HepG2 (cell line): ENCODE measurements at places on chromosomes 13 and 19. TPM values are rescaled to one million over a fixed set of nuclear protein-coding genes. Genes with fewer than 3 reads are reported as not detected.

DNA sequence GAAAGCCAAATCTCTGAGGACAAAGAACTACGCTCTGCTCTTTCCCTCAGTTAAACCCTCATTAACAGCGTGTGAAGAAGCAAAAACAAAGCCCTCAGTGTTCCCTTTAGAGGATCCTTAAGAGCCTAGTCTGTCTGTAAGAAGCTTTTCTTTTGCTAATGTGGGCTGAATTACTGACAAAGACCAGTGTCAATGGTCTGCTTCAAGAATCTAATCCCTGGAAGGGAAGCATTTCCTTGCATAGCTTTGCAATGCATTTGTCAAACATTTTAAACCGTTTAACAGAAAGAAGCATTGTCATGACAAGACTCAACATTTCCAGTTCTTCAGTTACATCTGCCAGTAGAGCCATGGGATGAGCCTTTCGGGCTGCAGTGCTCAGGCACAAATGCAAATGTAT is 64.9 kb downstream of the EDNRB start:
- DNase-seq, result no peak

DNA sequence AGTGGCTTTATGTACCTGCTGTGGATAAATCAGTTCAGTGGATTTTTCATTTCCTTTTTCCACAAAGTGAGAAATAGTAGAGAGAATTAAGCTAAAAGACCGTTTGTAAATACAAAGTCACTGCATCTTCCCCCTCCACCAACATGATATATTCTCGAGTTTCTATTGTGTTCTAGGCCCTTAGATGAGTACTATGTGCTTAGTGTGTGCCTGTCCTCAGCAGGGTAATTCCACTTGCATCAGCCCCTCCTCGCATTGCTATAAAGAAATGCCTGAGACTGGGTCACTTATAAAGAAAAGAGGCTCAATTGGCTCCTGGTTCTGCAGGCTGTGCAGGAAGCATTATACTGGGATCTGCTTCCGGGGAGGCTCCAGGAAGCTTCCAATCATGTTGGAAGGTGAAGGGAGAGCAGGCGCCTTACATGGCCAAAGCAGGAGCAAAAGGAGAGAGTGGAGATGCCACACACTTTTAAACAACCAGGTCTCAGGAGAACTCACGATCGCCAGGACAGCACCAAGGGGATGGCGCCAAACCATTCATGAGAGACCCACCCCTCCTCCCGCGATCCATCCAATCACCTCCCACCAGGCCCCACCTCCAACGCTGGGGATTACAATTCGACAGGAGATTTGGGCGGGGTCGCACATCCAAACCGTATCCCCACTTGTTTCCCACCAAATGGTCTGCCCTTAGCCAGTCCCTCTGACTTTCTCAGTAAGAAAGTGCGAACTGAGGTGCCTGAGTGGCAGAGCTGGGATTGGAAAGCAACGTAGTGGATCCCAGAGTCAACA is 102.3 kb upstream of the ABCC4 start:
- no peak for DNase-seq

Gene CEACAM20
- 0.04 and 0.12 TPM in 2 replicates for polyA plus RNA-seq

Gene COX6B2
- 0.16 and 0.21 TPM in 2 replicates for polyA plus RNA-seq
